GM06990 (cell line): ENCODE measurements at places on chromosomes 6 and 20.

GRCh38 chr6:37115236-37115895 lies 54.6 kb upstream of the PIM1 start:
- no peak for DNase-seq

GRCh38 chr6:57262901-57263694 lies 41.0 kb upstream of the RAB23 start:
- no peak for DNase-seq

DNA sequence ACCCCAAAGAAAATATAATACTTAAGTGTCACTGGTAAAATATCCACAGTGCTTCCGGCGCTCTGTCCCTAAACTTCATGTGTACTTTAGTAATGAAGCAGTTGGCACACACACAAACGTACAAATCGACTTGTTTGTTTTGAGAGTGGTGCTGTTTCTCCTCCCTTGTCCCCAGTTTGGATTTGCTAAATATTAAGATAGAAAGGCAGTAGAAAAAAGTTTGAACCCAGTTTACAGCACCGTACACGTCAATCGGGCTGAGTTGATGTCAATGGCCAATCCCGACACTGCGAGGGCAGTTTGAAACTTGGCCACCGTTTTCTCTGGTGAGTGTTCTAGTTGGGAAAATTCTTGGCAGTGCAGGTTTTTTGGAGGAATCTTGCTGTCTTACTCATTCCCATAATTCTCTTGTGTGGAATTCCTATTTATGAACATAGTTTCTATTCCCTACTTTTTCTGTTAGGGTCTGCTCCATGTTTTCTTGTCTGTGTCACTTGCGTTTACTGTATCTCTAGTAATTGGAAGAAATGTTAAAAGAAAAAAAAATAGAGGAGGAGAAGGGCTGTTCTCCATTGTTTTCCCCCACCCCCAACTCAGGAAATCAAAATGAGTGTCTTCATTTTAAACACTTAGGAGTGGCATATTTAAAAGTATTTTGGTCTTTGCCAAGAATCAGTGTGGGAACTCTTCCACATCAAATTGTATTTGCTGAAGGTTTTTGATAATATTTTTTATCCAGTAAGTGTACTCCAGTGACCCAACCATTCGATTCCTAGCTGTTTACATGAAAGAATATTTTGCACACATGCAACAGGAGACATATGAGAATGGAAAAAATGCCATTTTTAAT lies 72.3 kb downstream of the OR2B2 start:
- DNase-seq, result no peak

- DNase-seq, result no peak
These were observed 1426.6 kb downstream of the GRIK2 start for GRCh38 chr6:102820098-102820497.

GRCh38 chr6:12137480-12137879 lies 125.4 kb downstream of the HIVEP1 start:
- DNase-seq, result no peak

- DNase-seq, result no peak
These were observed 562.8 kb downstream of the UTRN start for GRCh38 chr6:144847916-144848315.

- DNase-seq, result no peak
These were observed 487 bp upstream of the KIAA1755 start for GRCh38 chr20:38261054-38261390.

GRCh38 chr6:75203721-75204120 lies 2.1 kb downstream of the COL12A1 start:
- no peak for DNase-seq

DNA sequence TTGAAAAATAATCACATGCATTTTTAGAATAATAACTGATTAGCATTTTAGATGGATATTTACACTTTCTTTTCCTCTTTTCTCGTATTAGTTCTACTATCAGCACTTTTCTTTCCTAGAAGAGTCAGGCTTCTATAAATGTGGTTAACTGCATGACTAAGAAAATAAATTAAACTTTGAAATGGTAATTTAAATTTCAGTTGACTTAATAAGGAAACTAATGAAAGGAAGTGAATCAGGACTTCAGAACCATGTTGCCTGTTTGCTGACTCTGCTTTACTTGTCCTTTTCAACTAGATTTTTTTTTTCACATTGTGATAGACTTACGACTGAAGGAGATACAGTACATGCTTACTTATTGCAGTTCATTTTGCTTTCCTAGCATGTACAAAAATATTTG lies 1258.2 kb upstream of the EYS start:
- DNase-seq, result no peak

DNA sequence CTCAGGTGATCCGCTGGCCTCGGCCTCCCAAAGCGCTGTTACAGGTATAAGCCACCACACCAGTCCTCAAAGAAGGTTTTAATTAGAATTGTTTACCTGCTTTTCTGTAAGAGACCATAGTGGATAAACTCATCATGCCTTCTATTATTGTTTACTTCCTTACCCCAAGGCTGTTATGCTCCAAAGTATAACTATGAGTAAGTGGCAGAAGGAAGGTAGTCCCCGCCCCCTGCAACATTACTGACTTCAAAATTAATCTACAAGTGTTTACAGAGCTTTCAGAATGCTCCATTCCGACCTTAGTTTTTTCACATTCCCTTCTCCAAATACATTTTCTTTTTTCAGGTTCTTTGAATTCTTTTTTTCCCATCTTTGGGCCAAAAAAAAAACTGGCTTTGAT lies 480.5 kb upstream of the NOX3 start:
- no peak for DNase-seq

GRCh38 chr6:132228894-132229293 lies 172.4 kb downstream of the MOXD1 start:
- no peak for DNase-seq

DNA sequence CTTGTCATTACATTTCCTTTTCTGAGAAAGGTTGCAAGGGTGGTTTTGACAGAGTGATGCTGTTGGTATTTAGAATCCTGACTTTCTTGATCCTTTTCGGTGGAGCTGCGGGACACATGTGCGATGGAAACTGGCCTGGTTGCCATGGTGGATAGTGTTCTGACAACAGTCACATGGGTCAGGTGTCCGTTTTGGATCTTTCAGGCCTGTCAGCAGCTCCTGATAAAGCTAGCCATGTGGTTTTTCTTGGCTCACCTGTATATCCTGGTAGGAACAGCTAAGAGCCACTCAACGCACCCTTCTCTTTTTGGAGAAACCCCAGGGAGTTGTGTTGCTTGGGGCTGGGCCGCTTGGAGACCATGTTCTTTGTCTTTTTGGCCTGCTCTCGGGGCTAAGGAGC lies 177.4 kb downstream of the MTFR2 start:
- no peak for DNase-seq

DNA sequence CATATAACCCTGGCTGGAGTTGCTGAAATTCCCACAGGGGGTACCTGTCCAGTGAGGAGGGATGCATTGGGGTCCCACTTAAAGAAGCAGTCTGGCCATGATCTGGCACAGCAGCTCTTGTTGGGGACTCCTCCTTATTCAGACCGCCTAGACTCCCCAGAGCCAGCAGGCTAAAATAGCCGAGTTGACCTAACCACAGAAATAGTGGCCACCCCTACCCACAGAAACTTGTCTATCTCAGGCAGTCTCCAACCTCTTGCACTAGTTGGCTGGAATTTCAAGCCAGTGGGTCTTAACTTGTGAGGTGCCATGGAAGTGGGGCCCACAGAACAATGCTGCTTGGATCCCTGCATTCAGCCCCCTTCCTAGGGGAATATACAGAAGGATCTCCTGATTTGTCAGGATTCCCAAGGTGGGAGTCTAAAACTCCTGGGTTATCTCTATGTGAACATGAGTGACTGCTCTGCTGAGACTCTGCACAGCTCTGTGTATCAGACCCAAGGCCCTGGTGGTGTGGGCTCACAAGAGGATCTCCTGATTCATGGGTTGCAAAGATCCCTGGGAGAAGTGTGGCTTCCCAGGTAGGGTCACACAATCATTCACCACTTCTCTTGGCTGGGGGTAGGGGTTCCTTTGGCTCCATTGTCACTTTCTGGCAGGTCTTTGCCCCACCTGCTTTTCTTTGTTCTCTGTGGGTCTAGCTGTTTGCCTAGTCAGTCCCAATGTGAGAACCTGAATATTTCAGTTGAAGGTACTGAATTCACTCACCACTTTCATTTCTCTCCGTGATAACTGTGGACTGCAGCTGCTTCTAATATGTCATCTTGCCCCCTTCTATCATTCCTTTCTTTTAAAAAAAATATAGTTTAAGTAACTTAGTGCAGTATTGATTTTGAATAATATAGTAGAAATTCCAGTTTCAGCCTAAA lies 65.5 kb upstream of the CLVS2 start:
- peak; percentile 6 for DNase-seq

- DNase-seq, result no peak
These were observed 5.1 kb downstream of the BLOC1S5 start for GRCh38 chr6:8059129-8059528.

DNA sequence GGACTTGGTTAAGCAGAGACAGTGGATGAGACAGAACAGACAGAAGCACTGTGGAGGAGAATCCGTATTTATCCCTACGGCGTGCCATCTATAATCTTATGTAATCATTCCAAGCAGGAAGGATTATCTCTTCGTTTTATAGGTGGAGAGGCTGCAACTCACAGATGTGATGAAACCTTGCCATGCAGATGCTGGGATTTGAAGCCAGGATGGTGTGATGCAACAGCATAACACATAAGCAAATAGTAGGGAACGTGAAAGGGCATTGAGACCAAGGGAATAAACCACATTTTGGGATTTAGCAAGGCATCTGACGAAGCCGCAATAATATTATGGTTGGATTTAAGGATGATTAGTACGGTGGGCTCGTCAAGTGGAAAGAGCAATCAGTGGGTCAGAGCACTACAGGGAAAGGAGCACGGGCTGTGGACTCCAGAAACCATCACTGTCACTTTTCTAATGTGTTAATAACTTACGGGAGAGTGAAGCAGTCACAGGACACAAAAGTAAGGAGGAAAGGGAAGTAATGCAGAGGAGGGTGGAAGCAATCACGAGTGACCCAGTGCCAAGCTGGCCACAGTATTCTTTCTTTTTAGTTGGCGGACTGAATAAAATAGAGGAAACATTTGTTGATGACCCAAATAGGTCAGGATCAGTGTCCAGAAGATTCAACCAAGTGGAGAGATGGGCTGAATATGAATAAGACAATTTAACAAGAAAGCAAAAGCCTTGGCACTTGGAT lies 119.6 kb upstream of the EDN1 start:
- no peak for DNase-seq

DNA sequence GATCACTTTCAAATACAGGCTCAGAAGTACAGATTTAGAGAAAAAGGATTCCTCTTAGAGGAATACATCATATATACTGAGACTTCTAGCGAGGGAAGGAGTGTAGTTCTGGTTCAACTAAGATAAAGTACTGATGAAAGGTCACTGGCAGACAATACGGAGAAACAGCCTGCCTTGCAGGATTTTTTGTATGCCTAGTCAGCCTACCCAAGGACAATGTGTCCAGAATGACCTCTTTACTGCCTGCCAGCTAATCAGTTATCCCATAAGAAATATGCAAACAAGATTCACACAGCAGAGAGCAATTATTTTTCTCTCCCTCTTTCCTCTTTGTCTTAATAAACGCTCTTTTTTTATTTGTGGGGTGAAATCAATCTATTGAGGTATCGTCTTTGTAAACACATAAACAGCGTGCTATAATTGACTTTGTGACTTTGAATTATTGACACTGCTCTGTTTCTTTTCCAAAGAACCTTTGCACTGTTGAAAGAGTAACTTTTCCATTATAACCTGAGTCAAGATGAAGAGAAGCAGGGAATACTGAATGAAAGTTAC lies 1.4 kb upstream of the TSPYL4 start:
- DNase-seq, result no peak

DNA sequence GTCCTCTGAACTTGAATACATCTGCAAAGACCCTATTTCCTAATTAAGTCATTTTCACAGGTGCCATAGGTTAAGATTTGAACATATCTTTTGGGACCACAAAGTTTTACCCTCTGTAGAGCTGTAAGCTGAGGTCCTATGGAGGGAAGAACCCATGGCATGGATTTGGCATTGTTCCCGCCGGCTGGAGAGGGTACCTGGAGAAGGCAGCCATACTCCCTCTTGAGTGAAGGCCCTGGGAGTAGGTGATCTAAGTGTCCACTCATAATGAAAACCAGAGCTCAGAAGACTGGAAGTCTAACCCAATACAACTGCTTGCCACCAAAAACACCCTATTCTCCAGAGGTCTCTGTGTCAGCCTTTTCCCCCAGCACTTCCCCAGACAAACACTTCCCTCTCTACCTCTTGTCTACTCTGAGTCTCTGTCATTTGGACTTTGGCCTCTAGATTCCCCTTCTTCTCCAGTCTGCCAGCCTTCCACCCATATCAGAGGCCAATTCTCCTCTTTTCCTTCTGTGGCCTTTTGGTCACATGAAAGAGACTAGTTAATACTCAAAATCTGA lies 363.9 kb downstream of the MAFB start:
- no peak for DNase-seq

GRCh38 chr6:35943390-35943789 lies 22.5 kb upstream of the SRPK1 start:
- no peak for DNase-seq

DNA sequence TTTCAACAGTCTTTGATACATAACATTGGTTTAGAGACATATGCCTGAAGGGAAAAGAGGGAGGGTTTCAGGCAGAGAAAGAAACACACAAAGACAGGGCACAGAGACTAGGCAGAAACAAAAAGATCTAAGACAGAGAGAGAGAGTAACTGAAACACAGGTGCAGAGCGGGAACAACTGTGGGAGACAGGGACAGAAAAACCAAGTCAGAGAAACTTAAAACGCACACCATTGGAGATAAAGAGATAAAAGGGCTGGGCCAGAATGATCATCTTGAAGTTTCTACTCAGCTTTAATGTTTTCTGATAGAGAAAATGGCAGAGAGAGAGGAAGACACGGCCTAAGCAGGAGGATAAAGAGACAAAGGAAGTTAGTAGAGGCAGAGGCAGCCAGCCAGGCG lies 11.8 kb downstream of the UNC5CL start:
- no peak for DNase-seq

DNA sequence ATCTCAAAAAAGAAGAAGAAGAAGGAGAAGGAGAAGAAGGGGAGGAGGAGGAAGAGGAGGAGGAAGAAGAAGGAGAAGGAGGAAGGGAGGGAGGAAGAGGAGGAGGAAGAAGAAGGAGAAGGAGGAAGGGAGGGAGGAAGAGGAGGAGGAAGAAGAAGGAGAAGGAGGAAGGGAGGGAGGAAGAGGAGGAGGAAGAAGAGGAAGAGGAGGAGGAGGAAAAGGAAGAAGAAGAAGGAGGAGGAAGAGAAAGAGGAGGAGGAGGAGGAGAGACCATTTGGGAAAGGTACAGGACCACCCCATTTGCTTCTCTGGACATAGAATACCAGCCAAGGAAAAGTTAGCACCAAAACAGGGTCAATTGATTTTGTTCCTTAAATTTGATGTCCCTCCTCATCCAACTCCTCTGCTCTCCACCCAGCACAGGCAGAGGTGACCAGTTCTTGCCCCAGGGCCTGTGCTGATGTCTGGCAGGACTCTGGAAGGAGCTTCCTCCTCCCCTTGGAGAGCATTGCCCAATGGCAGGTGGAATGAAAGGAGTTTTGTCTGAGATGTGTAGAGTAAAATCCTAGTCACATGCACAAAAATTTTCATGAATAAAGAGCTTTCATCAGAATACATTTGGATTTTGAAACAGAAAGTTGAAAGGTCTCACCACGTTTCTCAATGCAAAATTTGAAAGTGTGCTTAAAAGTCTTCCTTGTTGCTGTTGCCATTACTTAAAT lies 182.9 kb downstream of the LY86 start:
- no peak for DNase-seq
